ENCODE measurements at places on chromosomes 3 and 15.

GRCh38 chr3:14178247-14179113 is at the start of the genes LSM3 and XPC:
LSM3 (plus strand) TSS chr3:14178817; CDS start chr3:14178861, 44 bp downstream.
XPC (minus strand) TSS chr3:14178601; CDS start chr3:14178568, 33 bp downstream.
- DNase-seq: peak; percentile 92

DNA sequence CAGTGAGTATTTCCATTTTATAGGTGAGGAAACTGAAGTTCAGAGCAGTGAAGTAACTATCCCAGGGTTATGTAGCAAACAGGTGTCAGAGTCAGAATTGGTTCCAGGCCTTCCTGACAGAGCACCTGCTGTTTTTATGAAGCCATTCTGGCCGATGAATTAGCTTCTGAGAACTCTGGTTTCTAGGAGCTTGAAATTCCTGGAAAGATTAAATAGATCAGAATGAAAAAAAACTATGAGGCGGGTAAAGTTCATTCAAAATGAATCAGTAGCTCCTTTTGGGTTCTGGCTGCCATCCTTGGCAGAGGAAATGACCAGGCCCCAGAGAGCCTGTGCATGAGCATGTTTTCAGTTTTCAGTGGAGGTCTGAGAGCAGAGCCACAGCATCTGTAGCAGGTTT is 59.3 kb upstream of the CFAP161 start:
- DNase-seq: no peak

DNA sequence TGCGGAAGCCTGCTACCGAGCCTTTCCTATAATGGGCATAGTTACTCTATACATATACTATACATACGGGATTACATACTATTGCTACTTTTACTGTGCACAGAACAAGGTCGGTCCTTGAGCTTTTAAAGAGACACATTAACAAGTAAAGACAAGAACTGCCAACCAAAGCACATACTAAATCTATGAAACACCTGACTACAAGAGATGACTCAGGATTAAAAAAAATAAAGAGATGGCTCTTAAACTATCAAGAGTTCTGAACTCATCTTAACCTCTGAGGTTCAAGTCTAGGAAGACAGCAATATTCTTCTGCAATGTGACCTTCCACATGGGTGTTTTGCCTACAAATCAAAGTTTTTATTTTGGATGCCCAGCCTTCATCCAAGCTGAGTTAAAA is 106.8 kb downstream of the TNIK start:
- DNase-seq: no peak

DNA sequence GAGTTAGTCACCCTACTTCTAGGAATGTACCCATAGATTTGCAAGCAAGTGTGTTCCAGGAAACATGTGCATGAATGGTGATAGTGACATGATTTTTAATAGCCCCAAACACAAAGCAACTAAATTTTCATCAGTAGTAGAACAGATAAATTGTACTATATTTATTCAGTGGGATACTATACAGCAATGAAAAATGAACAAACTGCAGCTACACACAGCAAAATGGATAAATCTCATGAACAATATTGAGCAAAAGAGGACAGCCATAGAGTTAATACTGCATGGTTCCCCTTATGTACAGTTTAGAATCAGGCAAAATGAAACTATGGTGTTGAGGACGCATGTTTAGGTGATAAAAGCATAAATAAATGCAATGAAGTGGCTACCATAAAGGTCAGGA is 26.0 kb downstream of the MESP1 start:
- DNase-seq: no peak

GRCh38 chr15:60591496-60592370 is 112.8 kb upstream of the ICE2 start:
- DNase-seq: peak; percentile 63

- DNase-seq: no peak
Observed at GRCh38 chr15:46894644-46895043, 822.7 kb upstream of the SEMA6D start.

DNA sequence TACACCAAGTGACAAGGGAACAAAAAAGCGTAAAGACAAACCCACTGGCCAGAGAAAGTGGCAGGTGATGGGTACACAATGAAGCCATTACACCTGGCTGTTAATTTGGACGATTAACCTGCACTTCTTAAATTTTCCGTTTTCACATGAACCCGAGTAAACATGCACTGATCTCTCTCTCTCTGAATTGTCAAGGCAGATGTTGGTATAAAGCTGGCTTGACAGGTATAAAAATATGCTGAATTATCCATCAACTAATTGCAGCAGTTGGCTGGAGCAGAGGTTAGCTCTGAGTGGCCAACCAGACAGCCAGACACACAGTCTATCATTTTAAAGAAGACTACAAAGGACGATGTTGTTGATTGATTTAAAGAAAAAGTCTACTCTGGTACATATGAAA is 561.7 kb upstream of the ALCAM start:
- DNase-seq: no peak

GRCh38 chr15:60120100-60120499 is 116.0 kb downstream of the FOXB1 start:
- DNase-seq: peak; percentile 17

- DNase-seq: no peak
Observed at GRCh38 chr15:57596301-57596855, 4.7 kb downstream of the MYZAP start.

- DNase-seq: no peak
Observed at GRCh38 chr3:172085557-172085895, 46.1 kb downstream of the FNDC3B start.

DNA sequence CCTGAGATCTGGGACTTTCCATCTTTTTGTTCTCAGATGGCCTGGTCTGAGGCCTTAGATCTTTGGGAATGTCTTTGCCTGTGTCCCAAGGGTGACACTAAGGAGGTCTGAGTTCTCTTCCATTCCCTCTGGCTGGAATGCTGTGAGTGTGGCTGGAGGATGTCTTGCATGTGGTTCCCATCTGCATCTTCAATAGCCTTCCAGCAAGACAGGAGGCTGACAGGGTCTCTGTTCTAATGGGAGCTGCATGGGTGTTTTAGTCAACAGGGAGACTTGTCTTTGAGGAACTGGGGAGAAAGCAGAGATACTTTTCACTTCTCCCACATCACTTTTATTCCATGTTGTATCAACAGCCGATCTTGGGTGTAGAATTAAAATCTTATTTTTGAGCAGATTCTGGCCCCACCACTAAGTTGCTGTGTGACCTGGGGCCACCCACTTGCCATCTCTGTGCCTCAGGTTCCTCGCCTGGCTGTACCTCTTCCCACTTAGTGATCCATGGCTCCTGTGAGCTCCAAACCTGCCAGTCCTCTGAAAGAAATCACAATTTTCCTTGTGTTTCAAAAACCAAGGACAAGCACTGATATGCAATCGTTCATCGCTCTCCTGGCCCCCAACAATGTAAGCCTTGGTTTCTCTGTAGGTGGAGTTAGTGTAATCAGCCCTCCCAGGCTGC is 75.2 kb downstream of the LSM3 start:
- DNase-seq: no peak

- no peak for DNase-seq
Observed at GRCh38 chr3:35643495-35643894, 4.2 kb downstream of the ARPP21 start.

DNA sequence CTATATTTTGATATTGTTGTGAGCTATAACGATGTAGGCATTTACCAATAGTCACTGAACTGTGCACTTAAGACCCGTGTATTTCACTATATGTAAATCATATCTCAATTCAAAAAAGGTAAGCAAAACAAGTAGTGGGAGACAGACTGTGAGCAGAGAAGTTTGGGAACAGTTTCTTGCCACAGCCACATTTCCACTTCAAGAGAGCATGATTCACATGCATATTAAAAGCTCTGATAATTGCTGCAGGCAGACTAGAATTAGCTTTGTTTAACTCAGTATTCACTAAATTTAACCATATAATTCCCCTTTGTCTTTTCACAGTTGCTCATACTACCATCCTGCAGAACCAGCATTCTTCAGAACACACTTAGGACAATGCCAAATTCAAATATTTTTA is 168.4 kb upstream of the ZNF385D start:
- no peak for DNase-seq

GRCh38 chr15:101558221-101558941 is 68.9 kb upstream of the PCSK6 start:
- DNase-seq: no peak

DNA sequence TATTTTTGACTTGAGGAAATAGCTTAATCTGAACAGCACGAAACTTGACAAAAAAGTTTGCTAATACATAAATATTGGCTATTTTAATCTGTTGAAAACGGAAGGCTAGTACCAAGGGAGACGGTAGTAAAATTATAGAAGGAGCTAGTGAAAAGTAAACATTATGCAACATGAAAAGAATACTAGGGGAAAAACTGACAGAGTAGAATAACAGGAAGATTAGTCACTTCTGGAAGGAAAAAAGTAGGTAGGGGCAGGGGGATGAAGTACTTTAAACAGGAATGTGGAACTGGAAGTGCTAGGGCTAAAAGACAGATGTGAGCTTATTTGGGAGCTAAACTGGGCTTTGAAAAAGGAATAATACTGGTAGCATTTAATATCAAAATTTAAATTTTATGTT is 60.1 kb downstream of the MBNL1 start:
- DNase-seq: no peak

DNA sequence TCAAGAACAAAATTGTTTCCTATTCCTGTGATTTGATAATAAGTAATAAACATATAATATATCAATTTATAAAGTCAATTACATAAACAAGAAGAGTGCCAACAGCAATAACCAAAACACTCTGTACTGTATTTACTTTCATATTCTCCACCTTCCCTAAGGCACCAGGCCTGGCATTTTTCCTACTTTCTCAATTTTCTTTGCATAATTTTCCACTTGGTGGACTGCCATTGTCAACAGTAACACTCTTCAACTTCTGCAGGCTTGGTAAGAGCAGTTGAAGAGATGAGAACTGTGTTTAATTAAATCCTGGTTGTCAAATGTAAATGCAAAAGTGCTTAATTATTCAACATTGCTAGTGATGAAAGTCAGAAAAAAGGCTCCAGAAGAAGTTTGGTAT is 229.8 kb upstream of the PLSCR5 start:
- DNase-seq: no peak

DNA sequence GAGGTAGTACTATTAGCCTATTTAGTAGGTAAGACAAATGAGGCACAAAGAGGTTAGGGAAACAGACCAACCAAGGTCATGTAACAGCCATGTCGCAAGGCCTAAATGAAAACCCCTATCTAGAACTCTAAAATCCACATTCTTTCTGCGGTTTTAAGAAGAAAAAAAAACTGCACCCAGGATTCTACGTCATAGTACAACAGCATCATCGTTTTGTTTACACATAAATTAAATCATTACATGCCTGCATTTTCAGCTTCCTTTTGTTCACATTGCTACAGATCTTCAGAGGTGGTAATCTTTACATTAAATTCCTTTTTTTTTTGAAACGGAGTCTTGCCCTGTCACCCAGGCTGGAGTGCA is 548 bp upstream of the PSMD6 start:
- DNase-seq: no peak

- DNase-seq: no peak
Observed at GRCh38 chr3:192915722-192916121, 1.9 kb downstream of the MB21D2 start.

DNA sequence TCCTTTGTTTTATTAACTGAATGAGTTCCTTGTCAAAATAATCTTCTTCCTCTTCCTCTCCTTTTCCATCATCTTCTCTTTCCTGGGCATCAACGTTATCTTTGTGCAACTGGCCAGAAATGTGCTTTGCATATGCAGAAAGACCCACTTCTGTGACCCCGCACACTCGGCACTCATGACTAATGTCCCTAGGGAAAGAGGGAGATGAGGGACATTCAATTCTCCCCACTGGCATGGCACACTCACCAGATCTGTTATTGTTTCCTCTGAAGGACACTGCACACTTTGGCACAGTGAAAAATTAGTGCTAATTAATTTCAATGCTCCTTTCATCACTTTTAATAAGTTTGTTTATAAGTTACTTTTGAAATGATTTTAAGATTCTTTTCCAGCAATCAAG is 34.0 kb downstream of the ZNF106 start:
- no peak for DNase-seq

- no peak for DNase-seq
Observed at GRCh38 chr3:43287500-43287873, 1.1 kb downstream of the SNRK start.

GRCh38 chr3:72158639-72159326 is 373.8 kb upstream of the PROK2 start:
- peak; percentile 39 for DNase-seq

DNA sequence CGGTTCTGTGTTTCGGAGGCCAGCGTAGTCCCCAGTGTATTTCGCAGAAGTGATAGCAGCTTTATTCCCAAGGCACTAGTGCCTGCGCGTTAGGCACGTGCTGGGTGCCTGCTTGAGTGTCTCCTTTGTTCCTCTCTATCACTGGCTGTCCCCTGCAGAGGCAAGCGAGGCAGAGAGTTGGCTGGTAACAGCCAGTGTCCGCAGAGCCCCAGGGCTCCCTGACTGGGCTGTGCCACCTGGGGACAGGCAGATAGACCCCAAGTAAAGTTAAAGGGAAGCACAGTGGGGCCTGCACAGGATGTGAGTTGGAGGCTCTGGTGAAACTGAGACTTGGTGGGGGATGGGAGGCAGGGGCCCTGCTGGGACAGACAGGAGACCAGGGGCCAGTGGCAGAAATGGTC is 50.7 kb downstream of the APBA2 start:
- DNase-seq: no peak

- no peak for DNase-seq
Observed at GRCh38 chr3:8436661-8437287, 64.8 kb upstream of the LMCD1 start.

DNA sequence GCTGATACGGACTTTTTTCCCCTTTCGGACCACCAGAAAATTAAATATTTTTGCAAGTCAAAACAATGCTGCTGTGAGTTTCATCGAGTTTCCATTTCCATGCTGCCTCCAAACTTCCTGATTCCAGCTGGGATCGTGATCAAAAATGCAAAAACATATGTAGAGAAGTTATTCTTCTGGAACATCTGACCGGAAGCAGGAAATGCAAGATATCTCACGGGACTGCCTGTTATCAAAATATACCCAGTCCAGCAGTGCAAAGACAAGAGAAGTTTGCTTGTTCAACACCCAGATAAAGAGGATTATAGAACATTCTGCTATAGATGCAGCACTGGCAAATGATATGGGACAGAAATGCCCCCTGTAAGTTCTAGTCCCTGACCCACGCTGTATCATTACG is 726.7 kb upstream of the NR2F2 start:
- no peak for DNase-seq

- no peak for DNase-seq
Observed at GRCh38 chr3:43957553-43957952, 266.8 kb downstream of the ABHD5 start.

GRCh38 chr15:54277834-54278233 is 299.6 kb downstream of the UNC13C start:
- DNase-seq: no peak

- DNase-seq: no peak
Observed at GRCh38 chr3:116148881-116149851, 296.1 kb downstream of the LSAMP start.
